ENCODE measurements at places on chromosomes 16 and 17. TPM values are rescaled to one million over a fixed set of nuclear protein-coding genes. Genes with fewer than 3 reads are reported as not detected.

Gene HSD17B1
- total RNA-seq = 1.1 TPM

DNA sequence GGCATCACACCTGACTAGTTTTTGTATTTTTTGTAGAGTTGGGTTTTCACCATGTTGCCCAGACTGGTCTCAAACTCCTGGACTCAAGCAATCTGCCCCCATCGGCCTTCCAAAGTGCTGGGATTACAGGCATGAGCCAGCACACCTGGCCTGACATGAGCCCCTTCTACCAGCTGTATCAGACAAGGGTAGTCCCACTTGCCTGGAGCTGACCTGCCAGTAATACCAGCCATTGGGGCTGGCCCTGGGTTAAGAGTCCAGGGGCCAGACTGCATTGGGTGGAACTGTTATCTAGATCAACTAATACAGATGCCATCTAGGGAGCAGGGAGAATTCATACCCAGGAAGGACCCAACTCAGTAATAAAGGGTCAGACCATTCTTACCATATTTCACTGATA, 28.1 kb downstream of the WSB1 start:
- H3K36me3 ChIP-seq = peaks cover 7% of the 10 kb centered on the region
- H3K4me3 ChIP-seq = no peak overlapping the region
- H3K27ac ChIP-seq = no peak overlapping the region
- no peak for DNase-seq
- H3K4me1 ChIP-seq = no peaks in the 10 kb centered on the region

Gene SECTM1
- 11.5 TPM for total RNA-seq

DNA sequence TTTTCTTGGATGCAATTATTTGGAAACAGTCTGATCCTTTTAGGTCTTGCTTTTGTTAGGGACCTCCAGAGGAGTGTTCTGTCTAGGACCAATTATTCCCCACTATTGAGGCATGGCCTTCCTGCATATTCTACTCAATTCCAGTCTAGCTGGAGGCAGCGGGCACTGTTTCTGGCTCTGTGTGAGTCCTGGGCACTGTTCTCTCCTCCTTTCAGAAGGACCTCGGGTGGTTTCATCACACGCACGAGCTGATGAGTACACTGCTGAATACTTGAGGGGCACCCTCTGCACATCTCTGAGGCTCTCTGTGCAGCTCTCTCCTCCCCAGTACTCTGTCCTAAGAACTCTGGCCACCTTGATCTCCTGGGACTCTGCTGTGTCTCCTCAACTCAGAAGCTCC, 30.7 kb downstream of the DYNLL2 start:
- no peak overlapping the region for H3K27ac ChIP-seq
- no peaks in the 10 kb centered on the region for H3K36me3 ChIP-seq
- peaks cover 4% of the 10 kb centered on the region for H3K27me3 ChIP-seq
- no peak for DNase-seq
- no peaks in the 10 kb centered on the region for H3K4me1 ChIP-seq

GRCh38 chr16:28974007-28974436, 556 bp upstream of the SPNS1 start:
- peaks cover 6% of the 10 kb centered on the region for H3K36me3 ChIP-seq
- H3K27ac ChIP-seq = peak overlapping the region; percentile 97
- no peaks in the 10 kb centered on the region for H3K27me3 ChIP-seq
- peak; percentile 94 for DNase-seq
- peaks cover 13% of the 10 kb centered on the region for H3K4me1 ChIP-seq
- H3K4me3 ChIP-seq = peak overlapping the region; percentile 93

Gene CLEC18B
- total RNA-seq = 0.72 TPM

GRCh38 chr16:11977376-11978041, 975 bp downstream of the SNX29 start:
- H3K4me1 ChIP-seq = peaks cover 13% of the 10 kb centered on the region
- no peaks in the 10 kb centered on the region for H3K27me3 ChIP-seq
- H3K4me3 ChIP-seq = peak overlapping the region; percentile 98
- DNase-seq = peak; percentile 96
- H3K27ac ChIP-seq = peak overlapping the region; percentile 19

Gene TSNAXIP1
- 0.88 TPM for total RNA-seq

DNA sequence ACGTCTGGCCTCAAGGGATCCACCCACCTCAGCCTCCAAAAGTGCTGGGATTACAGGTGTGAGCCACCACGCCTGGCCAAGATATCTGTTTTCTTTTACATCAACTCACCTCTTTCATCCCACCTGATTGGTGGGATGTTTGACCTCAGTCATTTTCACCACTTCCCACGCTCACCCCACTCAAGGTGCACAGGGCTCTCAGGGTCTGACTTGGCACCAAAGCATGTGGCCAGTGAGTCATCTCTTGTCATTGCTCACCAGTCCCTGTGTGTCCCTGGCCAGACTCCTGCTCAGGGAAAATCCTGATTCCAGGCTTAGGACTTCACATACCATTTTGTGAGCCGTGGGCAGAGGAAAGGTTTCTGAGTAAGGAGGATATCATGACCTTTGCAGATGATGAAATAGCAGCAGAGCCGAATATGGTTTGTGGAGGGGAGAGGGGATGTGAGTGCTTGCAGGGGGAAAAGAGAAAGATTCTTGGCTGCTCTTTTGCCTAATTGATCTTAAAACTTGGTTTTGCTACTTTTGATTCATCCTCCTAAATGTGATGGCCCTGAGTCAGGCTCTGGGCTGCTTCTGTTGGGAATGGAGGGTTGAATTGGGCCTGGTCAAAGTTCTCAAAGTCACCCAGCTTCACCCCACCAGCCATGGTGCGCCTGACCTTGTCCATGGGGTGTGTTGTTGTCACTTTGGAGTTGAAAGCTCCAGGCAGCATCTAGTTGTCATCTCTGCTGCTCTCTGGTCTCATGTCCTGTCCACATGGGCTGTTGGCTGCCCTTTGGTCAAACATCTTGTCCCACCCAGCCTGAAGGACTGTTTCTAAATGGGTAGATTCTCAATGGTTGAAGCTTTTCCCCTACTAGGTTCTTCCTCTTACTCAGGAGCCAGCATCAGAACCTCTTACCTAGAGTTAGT, 6.0 kb upstream of the KCNH6 start:
- H3K4me3 ChIP-seq = no peak overlapping the region
- H3K36me3 ChIP-seq = no peaks in the 10 kb centered on the region
- H3K27ac ChIP-seq = no peak overlapping the region
- H3K27me3 ChIP-seq = peaks cover 24% of the 10 kb centered on the region
- peak; percentile 89 for DNase-seq

Gene ABAT
- 6.5 TPM for total RNA-seq

GRCh38 chr17:50331085-50331791, 14.7 kb upstream of the XYLT2 start:
- H3K36me3 ChIP-seq = no peaks in the 10 kb centered on the region
- DNase-seq = peak; percentile 91
- no peak overlapping the region for H3K4me3 ChIP-seq
- peaks cover 21% of the 10 kb centered on the region for H3K4me1 ChIP-seq
- peak overlapping the region; percentile 66 for H3K27ac ChIP-seq

GRCh38 chr16:77304877-77305276, 105.7 kb downstream of the SYCE1L start:
- H3K27ac ChIP-seq = no peak overlapping the region
- no peaks in the 10 kb centered on the region for H3K36me3 ChIP-seq
- H3K4me1 ChIP-seq = peaks cover 23% of the 10 kb centered on the region
- no peak overlapping the region for H3K4me3 ChIP-seq

Gene MPV17L
- total RNA-seq = 0.36 TPM

Gene TRPV3
- total RNA-seq = 0.29 TPM

GRCh38 chr16:83682116-83682867, 125.5 kb upstream of the HSBP1 start:
- H3K36me3 ChIP-seq = no peaks in the 10 kb centered on the region
- no peak overlapping the region for H3K4me3 ChIP-seq
- no peaks in the 10 kb centered on the region for H3K27me3 ChIP-seq
- H3K27ac ChIP-seq = no peak overlapping the region
- no peak for DNase-seq

Gene WIPI1
- 220 TPM for total RNA-seq

Gene NOD2
- 0.29 TPM for total RNA-seq

GRCh38 chr16:3824121-3824795, 56.3 kb downstream of the CREBBP start:
- peaks cover 57% of the 10 kb centered on the region for H3K4me1 ChIP-seq
- DNase-seq = no peak
- no peak overlapping the region for H3K27ac ChIP-seq
- no peak overlapping the region for H3K4me3 ChIP-seq

Data from osteoblast (primary cell).